ENCODE measurements at places on chromosomes 2 and 18.

GRCh38 chr2:101464841-101465240, 10.1 kb downstream of the RFX8 start:
- DNase-seq = no peak

- no peak for DNase-seq
Observed at GRCh38 chr18:24041691-24042090, 27.1 kb downstream of the TTC39C start.

DNA sequence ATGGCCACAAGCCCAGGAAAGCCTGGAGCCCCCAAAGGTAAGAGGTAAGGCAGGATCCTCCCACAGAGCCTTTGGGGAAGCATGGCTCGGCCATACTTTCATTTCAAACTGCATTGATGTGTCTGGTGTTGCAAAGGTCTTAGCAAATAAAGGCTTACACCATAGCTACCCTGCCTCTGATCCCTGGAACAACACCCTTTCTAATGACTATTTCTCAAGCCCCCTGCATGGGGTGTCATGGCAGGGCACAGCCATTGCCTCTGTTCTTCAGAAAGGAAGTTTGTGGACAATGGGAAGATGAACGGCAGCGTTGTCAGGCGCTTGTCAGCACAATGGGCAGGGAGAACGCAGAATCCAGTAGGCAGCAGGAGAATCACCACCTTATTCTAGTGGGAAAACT, 435.0 kb upstream of the SMIM21 start:
- no peak for DNase-seq

DNA sequence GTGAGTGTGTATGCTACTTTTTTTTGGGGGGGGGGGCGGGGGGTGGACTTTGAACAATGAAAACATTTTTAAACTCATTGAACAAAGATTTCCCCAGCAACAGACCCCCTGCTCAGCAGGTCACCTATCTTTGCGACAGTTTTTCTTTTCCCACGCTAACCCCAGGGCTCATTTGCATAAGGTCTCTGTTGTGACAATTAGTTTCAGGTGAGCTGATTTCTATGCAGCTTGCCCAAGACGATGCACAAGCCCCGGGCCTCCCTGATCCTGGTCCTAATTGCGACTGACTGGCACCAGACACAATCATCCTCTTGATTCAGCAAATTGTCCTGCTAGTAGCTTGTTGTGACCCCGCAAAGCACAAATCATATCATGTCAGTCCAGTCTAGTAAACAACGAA, 40.3 kb downstream of the ZEB2 start:
- DNase-seq = no peak

GRCh38 chr18:901761-902160, 2.9 kb upstream of the ADCYAP1 start:
- DNase-seq = no peak

Data from WERI-Rb-1 (cell line).